ENCODE measurements at places on chromosomes 16 and 17. TPM values are rescaled to one million over a fixed set of nuclear protein-coding genes. Genes with fewer than 3 reads are reported as not detected.

DNA sequence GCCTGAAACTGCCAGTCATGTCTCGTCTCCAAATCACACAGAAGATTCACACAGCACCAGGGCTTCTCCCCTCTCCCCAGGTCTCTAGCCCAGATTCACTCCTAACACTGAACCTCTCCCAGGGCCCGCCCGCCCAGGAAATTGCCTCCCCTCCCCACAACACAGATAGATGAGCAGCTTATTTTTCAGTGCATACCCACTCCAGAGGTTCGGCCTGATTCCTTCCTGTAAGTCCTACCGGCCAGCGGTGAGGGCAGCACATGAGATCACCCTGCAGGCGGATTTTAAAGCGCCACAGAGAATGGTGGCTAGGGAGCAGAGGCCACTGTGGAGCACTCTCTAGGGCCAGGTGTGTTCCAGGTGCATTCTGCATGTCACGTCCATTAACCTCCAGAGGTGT, 301.8 kb downstream of the IRF8 start:
- no peaks in the 10 kb centered on the region for H3K36me3 ChIP-seq
- no peaks in the 10 kb centered on the region for H3K4me1 ChIP-seq
- peak overlapping the region; percentile 39 for H3K4me3 ChIP-seq
- peak overlapping the region; percentile 94 for H3K27ac ChIP-seq
- no peak for DNase-seq

GRCh38 chr17:54793271-54793670, 107.4 kb upstream of the TOM1L1 start:
- no peak overlapping the region for H3K4me3 ChIP-seq
- no peaks in the 10 kb centered on the region for H3K36me3 ChIP-seq
- DNase-seq, result no peak
- H3K27me3 ChIP-seq, result no peaks in the 10 kb centered on the region

GRCh38 chr17:74863420-74864296, 4.0 kb upstream of the GRIN2C start:
- no peak overlapping the region for H3K4me3 ChIP-seq
- DNase-seq, result no peak
- H3K36me3 ChIP-seq, result no peaks in the 10 kb centered on the region
- H3K27me3 ChIP-seq, result peaks cover 51% of the 10 kb centered on the region
- peaks cover 26% of the 10 kb centered on the region for H3K4me1 ChIP-seq
- H3K27ac ChIP-seq, result no peak overlapping the region

DNA sequence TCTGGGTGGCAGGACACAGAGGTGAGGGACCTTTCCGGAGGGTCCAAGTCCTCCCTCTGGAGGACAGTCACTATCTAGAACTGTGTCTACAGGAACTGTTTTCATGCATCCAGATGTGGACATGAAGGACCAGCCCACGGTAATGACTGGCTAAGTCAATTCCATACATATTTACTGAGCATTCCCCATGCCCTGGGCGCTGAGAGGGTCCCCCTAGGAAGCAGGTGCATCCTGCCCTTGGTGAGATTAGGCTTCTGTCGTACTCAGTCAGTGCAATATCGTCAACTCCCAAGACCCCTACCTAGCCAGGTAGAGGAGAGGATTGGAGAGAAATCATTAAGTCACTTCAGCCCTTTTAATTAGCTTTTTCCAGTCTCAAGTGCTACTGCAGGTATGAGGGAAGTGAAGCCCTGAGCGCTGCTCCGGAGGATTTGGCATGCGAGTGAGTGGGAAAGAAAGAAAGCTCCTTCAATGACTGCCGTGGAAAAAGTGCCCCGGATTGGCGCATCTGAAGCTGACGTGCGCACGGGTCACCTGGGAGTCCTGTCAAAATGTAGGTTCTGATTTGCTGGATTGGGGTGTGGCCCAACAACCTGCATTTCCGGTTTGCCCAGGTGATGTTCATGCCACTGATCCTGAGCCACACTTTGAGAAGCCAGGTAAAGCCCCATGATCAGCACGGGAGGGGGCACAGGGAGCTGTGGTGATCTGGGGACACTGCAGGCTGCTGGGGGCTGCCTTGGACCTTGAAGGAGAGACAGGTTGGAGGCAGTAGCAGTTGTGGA, 367.4 kb upstream of the TNRC6C start:
- no peaks in the 10 kb centered on the region for H3K36me3 ChIP-seq
- H3K4me1 ChIP-seq, result no peaks in the 10 kb centered on the region
- H3K27me3 ChIP-seq, result no peaks in the 10 kb centered on the region
- DNase-seq, result no peak
- no peak overlapping the region for H3K27ac ChIP-seq

DNA sequence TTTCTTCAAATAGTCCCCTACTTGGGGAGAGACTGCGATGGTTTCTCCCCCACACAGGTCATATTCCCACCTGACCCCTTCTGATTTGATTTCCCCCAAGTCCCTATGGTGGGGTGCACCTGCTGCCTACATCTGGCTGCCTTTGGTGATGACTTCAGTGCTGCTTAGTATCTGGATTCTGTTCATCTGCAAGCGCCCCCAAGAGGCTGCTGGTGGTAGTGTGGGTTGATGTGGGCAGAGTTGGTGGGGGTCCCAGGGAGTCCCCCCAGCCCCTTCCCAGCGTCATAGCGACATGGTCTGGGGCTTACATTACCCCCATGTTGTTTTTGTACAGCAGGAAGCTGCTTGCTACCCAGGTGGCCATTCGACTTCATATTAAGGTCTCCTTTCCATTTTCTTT, 99.2 kb downstream of the NTN1 start:
- H3K4me3 ChIP-seq, result no peak overlapping the region
- no peak for DNase-seq
- peak overlapping the region; percentile 12 for H3K27ac ChIP-seq

- no peaks in the 10 kb centered on the region for H3K36me3 ChIP-seq
- no peak for DNase-seq
- no peaks in the 10 kb centered on the region for H3K27me3 ChIP-seq
- no peak overlapping the region for H3K27ac ChIP-seq
- H3K4me3 ChIP-seq, result no peak overlapping the region
Measured at GRCh38 chr16:89430436-89431157, 59.8 kb downstream of the ANKRD11 start.

- H3K27me3 ChIP-seq, result no peaks in the 10 kb centered on the region
- peaks cover 10% of the 10 kb centered on the region for H3K36me3 ChIP-seq
- no peak overlapping the region for H3K27ac ChIP-seq
- DNase-seq, result no peak
- no peaks in the 10 kb centered on the region for H3K4me1 ChIP-seq
Measured at GRCh38 chr17:8503807-8504206, 68.1 kb downstream of the NDEL1 start.

DNA sequence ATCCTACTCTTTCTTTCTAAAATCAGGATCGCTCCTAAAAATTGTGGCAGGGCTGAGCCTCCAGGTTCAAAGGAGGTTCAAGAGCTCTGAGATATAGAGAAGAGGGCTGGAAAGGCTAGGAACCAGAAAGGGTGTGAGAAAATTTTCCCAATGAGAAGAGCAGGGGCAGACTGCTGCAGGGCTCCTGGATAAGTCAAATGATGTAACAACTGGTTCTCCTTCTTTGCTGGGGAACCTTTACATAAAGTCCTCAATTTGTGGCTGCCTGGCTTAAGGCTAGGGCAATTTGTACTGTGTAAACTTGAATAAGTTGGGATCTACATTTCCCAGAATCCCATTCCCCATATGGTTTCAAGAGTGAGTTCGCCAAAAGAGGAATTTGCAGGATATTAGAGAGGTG, 16.3 kb upstream of the AKAP1 start:
- no peaks in the 10 kb centered on the region for H3K27me3 ChIP-seq
- DNase-seq, result no peak

DNA sequence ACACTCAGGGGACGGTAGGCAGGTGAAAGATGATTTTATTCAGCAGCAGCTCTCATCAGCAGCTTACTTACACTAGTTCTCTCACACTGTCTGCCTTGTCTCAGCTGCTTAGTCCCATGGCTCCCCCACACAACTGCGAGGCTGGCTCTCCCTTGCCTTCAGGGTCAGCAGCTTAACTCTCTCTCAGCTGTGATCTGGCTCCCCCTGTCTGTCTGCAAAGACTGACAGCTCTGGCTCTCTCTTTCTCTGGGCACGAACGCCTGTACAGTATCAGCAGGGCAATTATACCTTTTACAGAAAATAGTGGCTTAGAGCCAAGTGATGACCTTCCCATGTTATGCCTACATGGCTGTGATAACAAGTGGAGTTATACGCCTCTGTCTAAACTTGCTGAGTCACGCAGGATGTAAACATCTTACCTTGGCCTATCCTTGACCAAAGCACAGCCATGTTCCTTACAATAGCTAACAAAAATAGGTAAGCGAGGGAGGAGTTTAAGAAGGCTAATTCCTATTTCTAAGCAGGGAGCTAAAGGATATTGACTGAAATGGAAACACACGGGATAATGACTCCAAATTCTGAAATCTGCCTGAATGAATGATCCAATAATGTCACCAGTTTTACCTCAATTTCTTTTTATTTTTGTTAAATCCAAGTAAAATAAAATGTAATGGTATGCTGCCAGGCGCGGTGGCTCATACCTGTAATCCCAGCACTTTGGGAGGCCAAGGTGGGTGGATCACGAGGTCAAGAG, 1.1 kb upstream of the NDUFAB1 start:
- peaks cover 33% of the 10 kb centered on the region for H3K4me1 ChIP-seq
- H3K4me3 ChIP-seq, result no peak overlapping the region
- H3K27me3 ChIP-seq, result no peaks in the 10 kb centered on the region
- H3K36me3 ChIP-seq, result peaks cover 36% of the 10 kb centered on the region
- no peak overlapping the region for H3K27ac ChIP-seq

- H3K27me3 ChIP-seq, result no peaks in the 10 kb centered on the region
- no peak for DNase-seq
- peaks cover 78% of the 10 kb centered on the region for H3K4me1 ChIP-seq
- H3K4me3 ChIP-seq, result peak overlapping the region; percentile 27
- H3K36me3 ChIP-seq, result peaks cover 72% of the 10 kb centered on the region
Measured at GRCh38 chr17:75508931-75509361, 6.4 kb downstream of the CASKIN2 start.

DNA sequence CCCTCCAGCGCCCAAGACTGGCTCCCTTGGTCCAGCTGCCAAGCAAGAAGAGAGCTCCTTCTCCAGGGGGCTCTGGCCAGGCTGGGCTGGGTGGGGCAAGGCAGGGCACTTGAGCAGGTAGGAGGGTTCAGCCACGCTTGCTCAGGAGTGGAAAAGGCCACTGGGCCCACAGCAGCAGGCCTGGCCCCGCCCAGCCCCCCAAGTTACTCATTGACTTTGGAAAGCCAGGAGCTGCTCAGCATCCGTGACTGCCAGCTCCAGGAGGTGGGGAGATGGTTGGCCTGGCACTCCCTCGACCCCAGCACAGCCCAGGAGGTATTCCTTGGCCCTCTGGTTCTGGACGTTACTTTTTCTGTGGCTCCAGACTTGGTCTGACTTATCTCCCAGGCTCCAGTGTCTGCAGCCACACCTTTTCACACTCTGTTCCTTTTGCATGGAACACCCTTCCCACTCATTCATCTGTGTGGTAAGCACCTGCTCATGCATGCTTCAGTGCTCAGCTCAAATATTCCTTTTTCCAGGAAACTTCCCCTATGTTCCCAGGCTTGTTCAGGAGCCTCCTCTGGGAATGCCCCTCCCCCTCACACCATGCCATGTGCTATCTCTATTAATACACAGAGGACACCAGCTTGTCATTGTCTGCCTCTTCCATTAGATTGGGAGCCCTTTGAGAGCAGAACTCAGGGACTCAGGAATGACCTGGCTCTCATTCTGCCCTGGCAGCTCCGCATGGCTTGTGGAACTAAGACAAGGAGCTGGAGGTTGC, at the start of gene CDH16:
Gene CDH16, minus strand, starts transcription at position 83 of the 766 bp plus-strand sequence. CDS start 820 bp downstream, outside the sequence.
- H3K27ac ChIP-seq, result peak within 1 kb of the TSS; percentile 95
- no peaks in the 10 kb centered on the region for H3K27me3 ChIP-seq
- H3K36me3 ChIP-seq, result peaks cover 11% of the 10 kb centered on the region
- peaks cover 50% of the 10 kb centered on the region for H3K4me1 ChIP-seq
- no peak within 1 kb of the TSS for H3K4me3 ChIP-seq

DNA sequence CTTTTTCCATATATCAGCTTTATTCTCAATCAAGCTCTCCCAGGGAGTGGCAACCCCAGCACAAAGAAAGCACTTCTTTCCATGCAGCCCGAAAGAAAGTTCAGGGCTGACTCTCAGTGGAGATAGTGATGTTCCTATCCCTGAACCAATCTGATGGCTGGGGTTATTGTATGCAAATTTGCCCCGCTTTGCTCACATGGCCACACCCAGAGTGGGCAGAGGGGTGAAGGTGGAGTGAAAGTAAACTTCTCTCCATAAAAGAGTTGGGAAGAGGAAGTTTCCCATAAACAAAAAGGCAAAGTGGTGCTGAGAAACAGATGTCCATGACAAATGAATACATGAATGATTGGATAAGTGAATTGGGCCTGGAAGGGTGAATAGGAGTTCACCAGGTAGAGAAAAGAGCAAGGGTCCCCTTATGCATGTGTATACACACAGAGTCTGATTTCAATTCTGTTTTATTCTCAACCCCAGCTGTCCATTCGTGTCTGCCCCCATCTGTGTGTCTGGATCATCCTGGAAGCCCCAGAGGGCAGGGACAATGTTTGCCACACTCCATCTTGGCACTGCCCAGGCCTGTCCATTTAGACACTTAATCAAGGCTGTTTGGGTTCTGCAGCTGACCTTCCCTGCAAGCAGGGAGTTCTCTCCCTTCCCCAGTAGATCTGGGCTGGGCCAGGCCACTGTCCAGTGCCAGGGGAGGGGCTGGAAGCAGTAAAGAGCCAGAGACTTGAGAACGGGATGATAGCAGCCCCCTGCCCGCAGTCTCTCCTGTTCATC, 14.1 kb upstream of the NGFR start:
- no peak overlapping the region for H3K27ac ChIP-seq
- H3K4me1 ChIP-seq, result no peaks in the 10 kb centered on the region
- H3K27me3 ChIP-seq, result peaks cover 9% of the 10 kb centered on the region
- no peak for DNase-seq

DNA sequence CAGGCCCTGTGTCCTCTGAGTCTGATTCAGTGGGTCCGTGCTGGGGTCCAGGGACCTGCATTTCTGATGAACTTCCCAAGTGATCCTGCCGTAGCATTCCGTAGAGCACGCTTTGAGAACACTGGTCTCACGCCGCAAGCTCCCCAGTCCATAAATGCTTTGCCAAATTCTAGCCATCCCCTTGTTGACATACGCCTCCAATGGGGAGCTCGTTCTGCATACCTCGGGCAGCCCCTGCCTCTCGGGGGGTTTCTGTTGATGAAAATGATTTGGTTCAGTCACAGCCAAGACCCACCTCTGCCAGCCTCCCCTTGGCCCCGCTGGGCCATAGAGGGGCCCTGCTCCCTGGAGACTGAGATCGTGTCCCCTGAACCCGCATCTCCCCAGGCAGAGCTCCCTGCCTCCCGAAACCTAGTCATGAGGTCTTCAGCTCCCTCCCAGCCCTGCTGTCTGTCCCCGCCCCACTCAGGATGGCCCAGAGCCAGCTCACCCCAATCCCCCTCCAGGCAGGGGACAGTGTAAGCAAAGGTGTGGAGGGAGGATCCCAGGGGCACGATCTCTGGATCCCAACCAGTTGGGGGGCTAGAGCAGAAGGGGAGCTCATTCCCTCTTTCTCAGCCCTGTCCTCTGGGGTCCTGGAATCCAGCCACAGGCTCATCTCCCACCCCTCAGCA, 16.2 kb upstream of the SPNS2 start:
- no peak for DNase-seq
- H3K4me1 ChIP-seq, result peaks cover 15% of the 10 kb centered on the region
- H3K27me3 ChIP-seq, result no peaks in the 10 kb centered on the region

The EIF1 gene
- 247 TPM for total RNA-seq

The SMTNL2 gene
- total RNA-seq, result 7.2 TPM

The FGF11 gene
- 1.9 TPM for total RNA-seq

The RNF157 gene
- 8.1 TPM for total RNA-seq

The TNP2 gene
- not detected for total RNA-seq
